Right lung (tissue), 10 donors: ENCODE measurements at places on chromosomes 4 and X.

DNA sequence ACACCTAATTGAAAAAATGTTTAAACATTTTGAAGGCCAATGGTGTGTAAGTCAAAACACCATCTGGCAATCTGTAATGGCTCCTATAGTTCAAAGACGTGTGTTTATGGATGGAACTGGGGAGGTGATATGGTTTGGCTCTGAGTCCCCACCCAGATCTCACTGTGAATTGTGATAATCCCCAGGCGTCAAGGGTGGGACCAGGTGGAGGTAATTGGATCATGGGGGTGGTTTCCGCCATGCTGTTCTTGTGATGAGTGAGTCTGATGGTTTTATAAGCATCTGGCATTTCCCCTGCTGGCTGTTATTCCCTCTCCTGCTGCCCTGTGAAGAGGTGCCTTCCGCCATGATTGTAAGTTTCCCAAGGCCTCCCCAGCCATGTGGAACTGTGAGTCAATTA lies 52.2 kb downstream of the ADRA2C start:
- no peak for DNase-seq

GRCh38 chr4:128661479-128661878 lies 148.0 kb upstream of the JADE1 start:
- no peak for DNase-seq

DNA sequence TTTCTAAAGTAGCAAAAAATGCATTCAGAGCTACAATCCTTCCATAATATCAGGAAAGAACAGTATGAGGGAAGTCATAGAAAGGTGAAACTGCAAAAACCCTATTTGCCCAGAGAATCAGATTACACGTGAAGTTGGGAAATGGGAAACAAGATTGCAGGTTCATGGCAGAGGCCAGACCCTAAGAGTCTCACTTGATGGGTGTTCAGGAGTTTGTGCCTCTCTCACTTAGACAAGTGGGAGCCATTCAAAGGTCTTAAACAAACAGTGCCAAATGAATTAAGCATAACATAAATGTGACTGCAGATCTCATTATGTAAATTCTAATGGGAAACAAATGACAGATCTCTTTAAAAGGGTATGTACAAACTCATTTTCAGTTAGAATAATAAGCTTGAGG lies 91.6 kb downstream of the ARAP2 start:
- no peak for DNase-seq

DNA sequence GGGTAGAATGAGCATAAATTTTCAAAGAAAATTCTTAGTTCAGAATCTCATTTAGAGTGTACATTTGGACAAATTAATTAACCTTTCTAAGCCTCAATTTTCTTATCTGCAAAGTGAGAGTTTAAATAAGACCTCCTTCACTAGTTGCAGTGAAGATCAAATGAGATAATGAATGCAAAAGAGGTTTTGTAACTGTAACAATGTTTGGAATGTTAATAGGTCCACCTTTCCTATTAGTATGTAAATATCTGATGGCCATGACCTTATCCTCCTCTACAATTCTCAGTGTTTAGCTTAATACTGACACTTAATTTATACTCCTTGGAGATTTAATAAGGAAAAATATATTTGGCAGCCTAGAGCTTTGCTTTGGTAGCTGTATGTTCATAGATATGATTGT lies 138.8 kb downstream of the GABRG1 start:
- DNase-seq, result no peak

DNA sequence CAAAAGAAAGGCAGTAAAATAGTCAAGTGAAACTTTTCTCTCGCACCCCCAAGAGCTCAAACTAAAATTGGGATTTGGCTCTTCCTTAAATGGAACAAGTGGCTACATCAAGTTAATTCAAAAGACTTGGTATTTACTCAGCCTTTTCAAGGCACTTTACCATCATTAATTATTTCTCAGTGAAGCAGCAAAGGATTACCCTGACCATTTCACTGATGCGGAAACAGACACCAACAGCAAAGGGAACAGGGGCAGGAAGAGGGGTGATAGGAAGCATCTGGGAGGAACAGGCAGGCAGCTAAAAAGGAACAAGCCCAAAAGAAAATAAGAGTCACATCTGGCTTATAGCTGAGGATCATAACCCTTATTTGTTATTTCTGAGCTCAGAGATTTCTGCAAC lies 2.7 kb downstream of the SCML2 start:
- DNase-seq, result no peak

DNA sequence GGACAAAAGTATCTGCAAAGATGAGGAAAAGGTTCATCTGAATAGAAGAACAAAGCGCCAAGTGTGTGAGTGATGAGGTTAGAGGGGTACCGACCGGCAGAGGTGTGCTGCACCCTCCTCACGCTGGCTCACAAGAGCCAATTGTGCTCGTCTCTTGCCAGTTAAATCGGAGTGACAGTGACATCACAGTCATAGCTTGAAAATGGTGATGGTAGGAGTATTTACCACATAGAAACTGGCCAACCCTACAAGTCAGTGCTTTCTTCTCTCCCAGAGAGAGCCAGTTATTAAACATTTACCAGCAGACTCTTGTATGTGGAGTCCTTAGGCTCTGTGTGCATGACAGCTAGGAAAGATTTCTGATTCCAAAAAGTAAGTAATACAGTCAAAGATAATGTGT lies 32.4 kb downstream of the CLDN22 start:
- no peak for DNase-seq

- no peak for DNase-seq
These were observed 145.0 kb upstream of the AADAT start for GRCh38 chr4:170234800-170235199.

GRCh38 chr4:150583287-150584110 lies 1.5 kb downstream of the MAB21L2 start:
- no peak for DNase-seq

GRCh38 chr4:29311247-29311646 lies 1408.9 kb upstream of the PCDH7 start:
- DNase-seq, result no peak

DNA sequence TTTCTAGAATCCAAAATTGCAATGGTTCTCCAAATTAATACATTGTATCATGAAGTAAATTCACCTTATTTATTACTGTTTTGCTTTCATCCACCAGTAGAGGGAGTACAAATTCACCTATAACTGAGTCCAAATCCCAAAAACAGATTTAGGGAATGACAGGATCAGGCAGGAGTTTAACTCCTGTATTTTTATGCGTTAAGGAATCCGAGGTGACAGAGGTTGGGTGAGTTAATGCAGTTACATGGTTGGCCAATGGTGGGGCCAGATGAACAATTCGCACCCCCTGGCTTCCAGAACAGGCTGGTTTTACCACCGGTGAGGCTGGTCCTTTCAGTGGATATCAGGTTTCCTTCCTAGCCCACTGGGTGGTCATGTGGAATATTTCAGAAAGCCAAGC lies 82.4 kb downstream of the MTNR1A start:
- peak; percentile 6 for DNase-seq

DNA sequence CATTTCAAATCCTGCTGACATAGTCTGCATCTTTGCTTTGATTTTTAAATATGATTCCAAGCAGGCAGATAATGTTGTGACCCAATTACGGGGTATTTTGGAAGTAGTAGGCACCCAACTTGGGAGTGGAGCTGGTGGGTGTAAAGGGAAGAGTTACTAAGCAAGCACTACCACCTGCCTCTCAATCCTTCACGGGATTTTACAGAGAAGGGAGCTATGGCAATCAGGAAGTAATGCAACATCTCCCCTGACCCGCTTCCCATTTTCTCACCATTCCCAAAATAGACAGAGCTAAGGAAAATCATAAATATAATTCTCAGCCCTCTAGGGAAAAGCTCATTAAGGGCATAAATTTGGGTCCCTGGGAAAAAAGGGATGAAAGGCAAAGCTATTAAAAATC lies 9.2 kb downstream of the APBB2 start:
- DNase-seq, result no peak

GRCh38 chr4:166091146-166091545 lies 218.1 kb downstream of the TLL1 start:
- DNase-seq, result no peak

- DNase-seq, result peak; percentile 67
These were observed 1.9 kb downstream of the UBE2D3 start for GRCh38 chr4:102825261-102826091.

DNA sequence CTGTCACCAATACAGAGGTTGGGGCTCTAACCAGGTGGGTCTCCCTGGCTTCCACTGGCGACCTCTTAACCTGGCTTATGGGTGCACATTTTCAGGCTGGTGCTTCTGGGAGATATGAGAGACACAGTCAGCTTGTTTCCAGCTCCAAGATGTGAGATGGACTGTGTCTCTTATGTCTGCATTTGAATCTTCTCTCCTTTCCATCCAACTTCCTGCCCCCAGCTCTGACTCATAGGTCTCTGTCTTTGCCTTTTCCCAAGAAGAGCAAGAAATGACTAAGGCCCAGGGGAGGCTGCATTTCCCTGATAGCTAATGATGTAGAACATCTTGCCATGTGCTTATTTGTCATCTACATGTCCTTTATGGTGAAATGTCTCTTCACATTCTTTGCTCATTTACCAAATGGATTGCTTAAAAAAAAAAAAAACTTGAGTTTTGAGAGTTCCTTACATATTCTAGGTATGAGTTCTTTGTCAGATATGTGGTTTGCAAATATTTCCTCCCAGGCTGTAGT lies 3.2 kb upstream of the UXT start:
- DNase-seq, result no peak

- DNase-seq, result no peak
These were observed 28.8 kb downstream of the DTHD1 start for GRCh38 chr4:36310216-36310615.

DNA sequence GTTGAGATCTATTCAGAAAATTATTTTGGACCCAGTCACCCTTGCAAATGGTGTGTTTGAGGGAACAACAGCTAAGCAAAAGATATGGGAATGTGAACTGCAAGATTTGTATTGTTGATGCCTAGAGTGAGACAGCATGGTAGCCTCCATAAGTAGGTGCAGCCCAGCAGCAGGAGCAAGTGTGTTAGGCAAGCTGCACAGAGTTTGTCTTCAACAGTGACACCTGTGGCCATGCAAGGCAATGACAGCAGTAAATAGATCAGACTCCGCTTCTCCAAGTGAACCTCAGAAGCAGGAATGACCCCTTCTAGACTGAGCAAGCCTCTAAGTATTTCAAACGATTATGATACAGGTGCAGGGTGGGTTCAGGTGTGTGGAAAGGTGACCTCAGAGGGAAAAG lies 133.4 kb upstream of the MSX1 start:
- DNase-seq, result no peak

DNA sequence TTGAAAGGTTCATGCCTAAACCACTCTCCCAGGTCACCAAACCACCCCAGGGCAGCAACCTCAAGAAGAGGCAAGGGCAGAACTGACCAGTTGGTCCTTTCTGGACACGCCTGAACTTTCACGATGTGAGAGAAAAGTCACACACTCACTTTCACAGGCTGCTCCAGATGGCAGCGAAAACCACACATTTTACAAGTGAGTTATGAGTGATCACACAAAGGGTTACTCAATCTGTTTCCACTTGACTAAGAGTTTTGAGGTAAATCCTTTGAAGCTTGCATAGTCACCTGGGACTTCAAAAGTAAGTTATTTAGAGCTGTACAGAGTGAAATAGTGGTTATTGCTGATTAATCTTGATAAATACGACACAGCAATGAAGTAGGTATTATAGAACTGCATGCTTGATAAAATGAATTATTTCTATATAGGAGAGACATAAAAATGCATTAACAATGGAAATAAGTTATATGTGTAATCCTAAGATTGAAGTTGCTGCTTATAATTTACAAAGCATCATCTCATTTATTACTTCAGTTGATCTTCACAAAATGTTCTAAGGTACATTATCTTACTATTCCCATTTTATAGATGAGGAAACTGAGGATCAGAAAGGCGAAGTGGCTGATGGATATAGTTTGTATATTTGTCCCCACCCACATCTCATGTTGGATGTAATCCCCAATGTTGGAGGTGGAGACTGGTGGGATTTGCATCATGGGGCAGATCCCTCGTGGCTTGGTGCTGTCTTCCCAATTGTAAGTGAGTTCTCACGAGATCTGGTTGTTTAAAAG lies 103.0 kb upstream of the KLF3 start:
- DNase-seq, result no peak

GRCh38 chr4:172813359-172813923 lies 355.2 kb upstream of the GALNT7 start:
- no peak for DNase-seq

DNA sequence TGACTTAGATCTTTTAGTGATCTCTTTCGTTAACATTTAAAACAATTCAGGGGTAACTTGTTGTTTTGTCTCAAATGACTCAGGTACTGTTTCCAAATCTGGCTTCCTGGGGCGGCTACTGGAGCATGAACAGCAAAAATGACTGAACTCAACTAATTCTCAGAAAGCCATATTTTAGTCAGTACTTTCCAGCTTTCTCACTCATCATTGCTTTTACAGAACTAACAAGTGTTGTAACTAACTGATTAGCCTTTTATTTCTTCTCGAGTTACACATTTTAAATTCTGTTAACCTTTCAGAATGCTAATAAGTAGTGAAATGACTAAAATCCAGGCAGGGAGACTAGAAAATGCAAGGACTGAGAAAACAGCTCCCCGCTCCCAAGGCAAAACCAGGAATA lies 55.3 kb downstream of the JADE3 start:
- DNase-seq, result no peak
